Astrocyte of the spinal cord (primary cell): ENCODE measurements at places on chromosomes 11 and 22.

DNA sequence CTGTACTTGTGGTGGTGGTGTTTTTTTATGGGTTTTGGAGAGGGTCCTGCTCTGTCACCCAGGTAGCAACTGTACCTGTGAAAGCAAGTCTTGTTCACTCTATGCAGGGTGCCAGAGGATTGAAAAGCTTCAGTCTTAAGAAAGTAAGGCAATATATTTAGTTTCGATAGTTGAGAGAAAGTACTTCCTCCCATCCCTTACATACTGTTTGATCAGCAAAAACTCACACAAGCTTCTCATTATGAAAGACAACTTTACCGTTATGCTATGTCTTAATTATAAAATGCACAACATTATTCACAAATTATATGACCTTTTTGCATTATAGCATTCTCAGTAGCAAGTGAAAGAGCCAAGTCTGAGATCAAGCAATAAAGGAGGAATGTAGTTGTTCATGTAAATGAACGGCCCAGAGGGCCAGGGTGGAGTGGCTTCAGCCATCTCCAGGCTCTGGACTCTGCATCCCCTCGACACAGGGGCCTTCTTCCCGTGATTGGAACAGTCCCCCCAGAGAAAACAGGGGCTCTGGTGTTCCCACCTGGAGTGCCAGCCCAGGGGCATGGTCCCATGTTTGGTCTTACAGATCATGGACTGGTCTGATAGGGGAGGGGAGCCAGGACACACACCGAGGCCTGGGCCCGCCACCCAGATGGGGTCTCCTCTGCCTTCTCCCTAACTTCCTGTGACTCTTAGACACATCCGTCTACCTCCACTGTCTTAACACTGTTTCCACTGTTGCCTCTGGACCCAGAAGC is 38.7 kb upstream of the CTTN start:
- DNase-seq = no peak

GRCh38 chr11:128394431-128395089 is 192.8 kb downstream of the ETS1 start:
- peak; percentile 17 for DNase-seq

DNA sequence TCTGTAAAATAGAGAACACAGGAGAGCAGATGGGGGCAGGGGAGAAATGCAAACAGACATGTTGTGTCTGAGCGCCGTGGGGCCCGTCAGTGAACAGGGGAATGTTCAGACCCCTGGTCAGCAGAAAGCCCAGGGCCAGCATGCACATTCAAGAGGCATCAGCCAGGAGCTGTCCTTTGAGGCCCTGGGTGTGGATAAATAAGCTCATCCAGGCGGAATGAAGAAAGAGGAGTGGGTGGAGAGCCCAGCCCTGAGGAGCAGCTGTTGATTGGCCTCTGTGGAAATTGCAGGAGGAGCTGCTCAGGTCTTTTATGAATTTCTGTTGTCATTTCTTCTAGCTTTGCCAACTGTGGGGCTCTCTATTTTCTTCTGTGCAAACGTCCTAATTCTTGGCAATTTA is 49.7 kb upstream of the CECR2 start:
- DNase-seq = no peak

DNA sequence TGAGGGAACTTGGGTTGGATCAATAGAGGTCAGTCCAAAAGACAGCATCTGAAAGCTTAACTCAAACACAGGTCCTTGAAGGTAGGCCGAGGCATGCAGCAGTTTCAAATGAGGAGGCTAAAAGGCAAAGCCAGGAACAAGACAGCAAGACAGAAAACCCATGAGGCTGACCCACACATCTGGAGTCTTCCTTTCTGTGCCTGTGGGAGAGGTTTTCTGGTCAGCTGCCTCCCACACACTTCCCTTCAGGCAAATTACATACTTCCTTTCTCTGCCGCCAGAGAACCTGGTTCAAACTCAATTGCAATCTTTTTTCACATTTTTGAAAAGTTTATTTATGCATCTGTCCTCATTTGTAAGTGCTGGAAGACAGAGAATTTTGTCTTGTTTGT is 29.8 kb upstream of the CRTAM start:
- DNase-seq = peak; percentile 42

DNA sequence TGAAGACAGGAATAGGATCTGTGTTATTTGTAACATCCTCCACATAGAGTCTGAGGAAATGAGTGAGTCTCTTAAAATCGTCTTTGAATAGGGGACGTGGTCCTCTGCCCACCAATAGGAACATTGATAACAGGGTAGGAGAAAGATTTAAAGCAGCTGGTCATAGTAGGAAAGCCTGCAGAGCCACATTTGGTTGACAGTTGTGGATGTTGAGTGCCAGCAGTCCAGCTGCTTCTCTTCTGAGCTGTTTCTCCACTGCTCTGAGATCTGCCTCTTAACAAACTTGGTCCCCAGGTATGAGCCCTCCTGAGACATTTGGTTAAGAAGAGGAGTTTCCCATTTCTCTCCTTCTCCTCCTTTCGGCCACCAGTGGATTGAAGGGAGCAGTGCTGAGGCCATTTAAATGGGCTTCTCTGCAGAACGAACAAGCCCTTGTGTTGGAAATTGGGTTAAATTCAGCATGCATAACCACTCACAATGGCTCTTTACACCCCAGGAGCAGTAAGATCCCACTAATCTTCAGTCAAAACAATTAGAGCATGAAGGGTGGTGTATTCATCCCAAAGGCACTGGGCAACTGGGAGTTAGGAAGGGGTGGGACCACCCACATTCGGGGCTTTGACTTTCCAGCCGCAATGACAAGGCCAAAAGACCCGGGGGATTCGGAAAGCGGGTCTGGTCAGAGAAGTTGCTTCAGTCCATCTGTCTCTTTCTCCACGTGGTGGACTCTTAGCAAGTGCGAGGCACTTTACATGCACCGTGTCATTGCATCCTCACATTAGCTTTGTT is 32.3 kb downstream of the MIAT start:
- DNase-seq = no peak

- no peak for DNase-seq
Measured at GRCh38 chr22:44260216-44261035, 52.3 kb downstream of the SHISAL1 start.

- DNase-seq = peak; percentile 62
Measured at GRCh38 chr11:95231881-95232605, 1.0 kb upstream of the SESN3 start.

DNA sequence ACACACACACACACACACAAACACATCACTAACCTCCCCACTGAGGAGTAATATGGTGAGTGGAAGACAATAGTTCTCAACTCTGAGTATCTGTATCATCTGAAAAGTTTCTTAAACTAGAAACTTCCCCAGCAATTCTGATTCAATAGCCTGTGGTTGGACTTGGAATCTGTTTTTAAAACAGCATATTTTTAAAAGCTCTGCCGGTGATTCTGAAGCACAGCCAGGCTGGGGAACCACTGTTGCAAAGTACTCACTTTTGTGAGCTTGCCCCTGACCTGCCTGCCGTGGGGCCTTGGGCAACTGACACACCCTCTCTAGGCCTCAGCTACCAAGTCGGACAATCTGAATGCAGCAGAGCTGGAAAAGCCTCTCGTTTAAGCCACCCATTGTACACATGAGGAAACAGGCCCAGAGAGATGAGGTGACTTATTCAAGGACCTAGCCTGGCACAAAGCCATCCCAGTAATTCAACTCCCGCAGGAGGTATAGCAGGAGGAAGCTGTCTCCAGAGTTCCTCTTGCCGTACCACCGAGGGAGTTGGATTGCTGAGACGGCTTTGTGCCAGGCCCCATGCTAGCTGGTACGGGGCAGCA is 8.9 kb downstream of the SLC15A3 start:
- no peak for DNase-seq

DNA sequence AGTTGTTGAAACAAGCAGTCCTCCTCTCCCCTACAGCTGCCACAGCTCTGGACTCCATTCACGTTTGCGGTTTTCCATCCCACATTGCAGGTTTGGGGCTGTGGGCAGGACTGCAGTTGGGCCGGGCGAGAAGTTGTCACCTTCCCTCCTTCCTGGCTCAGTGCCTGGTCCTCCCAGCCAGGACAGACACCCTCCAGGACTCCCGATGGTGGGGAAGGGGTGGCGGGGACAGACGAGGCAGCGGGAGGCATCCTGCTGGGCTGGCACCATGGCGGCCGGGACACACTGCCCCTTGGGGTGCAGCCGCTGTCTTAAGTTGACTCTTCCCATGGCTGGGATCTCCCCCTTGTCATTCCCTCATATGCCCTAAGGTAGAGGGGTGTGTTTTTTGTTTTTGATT is 615.2 kb downstream of the BRD1 start:
- no peak for DNase-seq

GRCh38 chr11:86202013-86202336 is 42.6 kb upstream of the EED start:
- DNase-seq = no peak

- DNase-seq = no peak
Measured at GRCh38 chr11:11288972-11289616, 64.0 kb downstream of the CSNK2A3 start.

GRCh38 chr11:72787216-72788104 is 6.4 kb downstream of the STARD10 start:
- no peak for DNase-seq

DNA sequence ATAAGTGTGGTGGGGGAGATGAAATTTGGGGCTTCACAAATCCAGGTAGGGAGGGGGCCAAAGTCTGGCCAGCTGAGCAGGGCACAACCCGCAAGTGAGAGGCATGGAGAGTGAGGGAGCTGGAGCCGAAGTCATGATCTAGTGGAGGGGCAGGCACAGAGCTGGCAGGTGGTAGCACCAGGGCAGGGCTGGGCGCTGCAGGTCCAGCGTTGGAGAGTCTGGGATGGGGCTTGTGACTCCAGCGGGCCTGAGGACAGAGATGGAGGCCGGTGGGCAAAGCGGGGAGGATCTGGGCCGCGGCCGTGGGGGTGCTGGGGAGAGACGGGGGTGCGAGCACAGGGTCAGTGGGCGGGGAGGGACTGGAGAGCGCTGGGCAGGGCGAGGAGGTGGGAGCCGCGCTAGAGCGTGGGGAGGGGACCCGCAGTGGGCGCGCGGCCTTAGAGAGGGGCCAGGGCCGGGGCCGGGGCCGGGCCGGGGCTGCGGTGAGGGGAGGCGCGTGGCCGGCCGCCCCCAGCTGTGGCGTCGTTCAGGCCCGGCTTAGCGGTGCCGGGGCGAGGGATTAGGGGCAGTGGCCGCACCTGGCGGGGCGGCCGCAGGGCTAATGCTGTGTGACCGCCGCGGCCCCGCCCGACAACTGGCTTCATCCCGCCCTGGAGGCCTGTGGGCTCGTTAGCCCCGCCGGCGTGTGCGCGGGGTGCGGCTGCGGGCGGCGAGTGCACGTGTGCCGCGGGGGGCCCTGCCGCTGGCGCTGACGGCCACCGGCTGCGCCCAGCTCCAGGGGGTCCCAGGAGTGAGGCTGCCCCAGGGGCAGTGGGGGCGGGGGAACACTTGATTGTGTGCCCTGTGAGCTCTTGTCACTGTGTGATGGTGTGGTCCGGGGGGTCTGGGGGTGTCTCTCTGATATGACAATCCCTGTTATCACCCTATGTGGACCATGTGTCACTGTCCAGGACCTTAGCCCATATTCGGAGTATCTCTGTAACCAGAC is 23.6 kb upstream of the MYOD1 start:
- no peak for DNase-seq

DNA sequence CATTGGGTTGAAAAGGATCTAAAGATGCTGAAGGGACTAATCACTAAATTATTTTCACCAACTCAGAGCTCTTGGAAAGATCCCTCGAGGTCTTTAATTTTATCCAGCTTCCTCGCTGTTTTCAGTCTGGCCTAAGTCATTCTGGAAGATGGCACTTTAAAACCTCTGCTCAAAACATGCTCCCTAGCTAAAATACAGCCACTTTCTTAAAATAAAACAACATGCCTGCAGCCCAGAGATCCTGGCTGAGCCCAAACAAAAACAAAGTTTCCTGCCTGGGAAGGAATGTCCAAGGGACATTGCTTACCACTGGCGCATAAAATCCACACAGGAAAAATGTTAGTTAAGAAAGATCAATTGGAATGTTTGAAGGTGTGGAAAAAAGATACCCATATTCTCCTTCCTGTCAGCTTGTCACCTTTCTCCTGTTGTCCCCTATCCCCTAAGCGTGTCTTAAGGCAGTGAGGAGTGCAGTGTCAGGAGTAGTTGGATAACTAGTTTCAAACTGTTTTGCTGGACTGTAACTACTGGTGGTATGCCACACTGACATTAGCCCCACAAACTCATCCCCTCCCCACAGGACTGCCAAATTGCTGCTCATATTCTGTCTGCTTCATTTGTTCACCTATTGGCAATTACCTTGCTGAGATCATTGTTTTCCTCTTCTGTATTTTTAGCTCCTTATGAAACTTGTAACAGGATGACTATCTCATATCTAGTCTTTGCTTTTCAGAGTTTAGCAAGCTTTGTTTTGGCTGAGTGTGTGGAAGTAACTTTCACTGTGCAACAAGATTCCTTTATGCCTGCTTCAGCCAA is 108.3 kb upstream of the SESN3 start:
- peak; percentile 20 for DNase-seq

- DNase-seq = no peak
Measured at GRCh38 chr11:117931971-117932370, 2.8 kb upstream of the TMPRSS13 start.

- DNase-seq = peak; percentile 9
Measured at GRCh38 chr22:22666307-22667091, 22.1 kb downstream of the GGTLC2 start.

- DNase-seq = no peak
Measured at GRCh38 chr11:46102843-46103242, 18.4 kb downstream of the PHF21A start.

DNA sequence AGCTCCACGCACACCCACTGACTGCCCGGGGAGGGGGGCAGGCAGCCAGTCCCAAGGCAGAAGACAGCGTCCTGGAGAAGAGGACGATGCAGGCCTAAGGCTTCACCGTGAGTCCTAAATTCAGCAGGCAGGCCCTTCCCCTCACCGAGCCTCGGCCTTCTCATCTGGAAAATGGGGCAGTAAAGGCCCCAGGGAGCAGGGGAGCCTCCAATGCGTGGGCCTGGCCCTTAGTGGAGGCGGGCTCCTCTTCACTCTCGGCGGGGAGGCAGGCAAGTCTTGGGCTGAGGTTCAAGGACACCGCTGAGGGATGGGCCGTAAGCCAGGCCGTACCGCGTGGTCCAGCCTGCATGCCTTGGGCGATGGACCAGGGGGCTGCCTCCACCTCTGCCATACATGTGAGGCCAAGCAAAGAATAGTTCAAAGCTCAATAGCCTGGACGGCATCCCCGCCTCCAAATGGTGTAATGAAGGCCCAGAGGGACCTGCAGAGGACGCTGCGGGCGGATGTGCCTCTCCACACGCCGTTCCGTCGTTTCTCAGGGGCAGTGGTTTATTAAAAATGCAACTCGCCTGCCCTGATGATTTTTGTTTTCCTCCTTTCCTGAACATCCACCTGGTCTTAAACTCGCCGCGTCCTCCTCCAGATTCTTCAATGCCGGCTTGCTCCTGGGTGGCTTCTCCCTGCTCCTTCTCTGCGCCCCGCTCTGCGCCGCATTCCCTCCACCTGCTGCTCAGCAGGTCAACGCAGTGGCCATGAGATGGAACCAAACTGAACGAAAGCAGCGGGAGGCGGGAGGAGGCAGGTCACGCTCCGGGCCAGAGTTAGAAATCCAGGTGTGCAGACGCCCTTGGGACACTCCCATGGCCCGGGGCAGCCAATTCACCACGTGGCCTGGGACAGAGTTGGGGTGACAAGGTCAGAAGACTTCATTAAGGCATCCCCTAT is 627.8 kb downstream of the TBC1D22A start:
- DNase-seq = no peak
